RWPE1 (cell line): ENCODE measurements at places on chromosomes 7 and 10.

GRCh38 chr7:131638641-131639430 lies 82.4 kb upstream of the PODXL start:
- no peak for DNase-seq

DNA sequence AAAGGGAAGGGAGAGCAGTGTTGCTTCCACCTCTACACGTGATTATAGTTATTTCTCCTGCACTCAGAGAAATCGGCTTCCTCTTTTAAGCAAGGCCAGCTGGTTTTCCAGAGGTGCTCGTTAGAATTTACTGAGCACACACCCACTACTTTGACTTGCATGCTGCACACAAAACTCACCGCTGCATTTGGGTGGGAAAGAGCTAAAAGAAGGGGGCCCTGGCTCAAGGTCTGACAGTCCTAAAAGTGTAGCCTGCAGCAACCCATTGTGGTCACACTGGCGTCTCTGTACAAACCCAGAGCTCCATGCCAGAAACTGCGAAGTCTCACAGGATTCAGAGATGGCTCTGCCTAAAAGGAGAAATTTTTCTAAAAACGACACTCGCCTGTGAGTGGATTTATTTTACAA lies 133.7 kb downstream of the SLC25A13 start:
- no peak for DNase-seq

- no peak for DNase-seq
Measured at GRCh38 chr7:51290304-51290637, 26.3 kb downstream of the COBL start.

- peak; percentile 37 for DNase-seq
Measured at GRCh38 chr7:140478246-140479061, 851 bp downstream of the MKRN1 start.

- DNase-seq: no peak
Measured at GRCh38 chr7:27152816-27153442, 546 bp upstream of the HOXA3 start.

- no peak for DNase-seq
Measured at GRCh38 chr10:110413903-110414547, 83.7 kb upstream of the DUSP5 start.

DNA sequence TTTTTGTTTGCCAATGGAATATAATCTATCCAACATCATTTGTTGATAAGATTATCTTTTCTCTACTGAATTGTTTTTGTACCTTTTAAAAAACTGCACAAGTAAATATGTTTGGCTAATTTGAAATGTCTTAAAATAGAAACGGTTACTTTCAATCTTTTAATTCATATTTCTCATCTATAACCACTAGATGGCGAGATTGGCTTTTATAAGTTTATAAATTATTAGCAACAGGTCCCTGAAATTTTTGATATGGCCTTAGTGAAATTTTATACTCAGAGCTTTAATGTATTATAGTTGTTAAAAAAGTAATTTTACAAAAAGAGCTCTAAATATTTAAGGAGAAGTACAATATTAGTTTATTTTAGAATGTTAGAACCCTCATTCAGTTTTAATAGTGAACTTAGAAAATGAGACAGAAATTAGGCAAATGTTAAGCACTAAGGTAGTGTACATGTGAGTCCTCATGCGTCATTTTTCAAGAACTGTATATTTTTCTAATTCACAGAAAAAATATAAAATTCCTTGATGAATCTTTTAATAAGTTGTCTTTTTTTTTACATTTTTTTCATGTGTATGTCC lies 592.5 kb downstream of the ARL4A start:
- peak; percentile 8 for DNase-seq

DNA sequence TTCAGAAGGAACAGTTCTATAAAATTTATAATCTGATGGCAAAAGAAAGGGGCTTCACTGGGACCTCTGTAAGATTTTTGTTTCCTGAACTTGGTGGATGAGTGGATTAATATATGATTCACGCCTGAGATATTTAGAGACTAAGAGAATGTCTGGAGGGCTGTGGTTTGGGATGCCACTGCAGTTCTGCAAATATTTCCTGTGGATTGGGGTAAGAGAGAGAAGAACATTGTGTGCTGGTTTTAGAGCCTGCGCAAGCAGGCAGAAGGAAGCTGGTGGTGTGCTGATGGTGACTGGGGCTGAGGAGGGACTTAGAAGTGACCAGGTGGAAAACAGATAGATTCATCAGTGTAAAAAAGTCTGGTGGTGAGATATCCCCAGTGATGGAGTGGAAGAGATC lies 87.0 kb downstream of the SUGCT start:
- peak; percentile 41 for DNase-seq

- peak; percentile 81 for DNase-seq
Measured at GRCh38 chr7:106659963-106660861, 746 bp downstream of the CCDC71L start.

GRCh38 chr7:24368161-24368560 lies 84.2 kb downstream of the NPY start:
- no peak for DNase-seq

- DNase-seq: peak; percentile 53
Measured at GRCh38 chr7:21253740-21254687, 173.9 kb upstream of the SP4 start.

DNA sequence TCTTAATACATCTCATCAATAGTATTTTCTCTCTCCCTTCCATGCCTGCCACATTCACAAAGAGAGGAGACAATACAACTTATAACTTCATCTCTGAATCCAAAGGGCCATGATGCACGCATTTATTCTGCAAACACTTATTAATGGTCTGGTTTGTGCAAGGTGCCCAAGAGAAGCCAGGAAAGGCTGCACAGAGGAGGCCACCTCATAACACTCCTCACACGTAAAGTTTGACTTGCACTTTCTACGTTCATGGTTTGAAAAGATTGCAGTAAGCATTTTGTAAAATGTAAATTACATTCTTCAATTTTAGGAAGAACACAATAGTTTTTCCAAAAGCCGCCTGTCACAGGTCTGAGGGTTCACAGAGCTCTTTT lies 1.2 kb upstream of the PALS2 start:
- DNase-seq: no peak

GRCh38 chr10:35754519-35754918 lies 112.4 kb upstream of the FZD8 start:
- DNase-seq: no peak

GRCh38 chr7:117064688-117065087 lies 111.4 kb downstream of the ST7 start:
- DNase-seq: no peak

DNA sequence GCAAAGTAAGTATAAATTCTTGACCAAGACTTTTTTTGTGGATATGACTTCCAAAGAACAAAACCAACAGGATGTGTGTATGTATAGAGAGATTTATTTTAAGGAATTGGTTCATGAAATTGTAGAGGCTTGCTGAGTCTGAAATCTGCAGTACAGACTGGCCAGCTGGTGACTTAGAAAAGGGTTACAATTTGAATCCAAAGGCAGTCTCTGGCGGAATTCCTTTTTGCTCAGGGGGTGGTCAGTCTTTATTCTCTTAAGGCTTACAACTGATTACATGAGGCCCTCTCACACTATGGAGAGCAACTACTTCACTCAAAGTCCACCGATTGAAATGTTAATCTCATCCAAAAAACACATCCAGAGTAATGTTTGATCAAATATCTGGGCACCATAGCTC lies 100.1 kb upstream of the IMMP2L start:
- DNase-seq: no peak

- no peak for DNase-seq
Measured at GRCh38 chr10:12445701-12446334, 96.5 kb downstream of the CAMK1D start.

GRCh38 chr7:159031750-159032149 lies 112.9 kb downstream of the VIPR2 start:
- DNase-seq: no peak

GRCh38 chr7:28088901-28089714 lies 91.5 kb downstream of the JAZF1 start:
- no peak for DNase-seq

DNA sequence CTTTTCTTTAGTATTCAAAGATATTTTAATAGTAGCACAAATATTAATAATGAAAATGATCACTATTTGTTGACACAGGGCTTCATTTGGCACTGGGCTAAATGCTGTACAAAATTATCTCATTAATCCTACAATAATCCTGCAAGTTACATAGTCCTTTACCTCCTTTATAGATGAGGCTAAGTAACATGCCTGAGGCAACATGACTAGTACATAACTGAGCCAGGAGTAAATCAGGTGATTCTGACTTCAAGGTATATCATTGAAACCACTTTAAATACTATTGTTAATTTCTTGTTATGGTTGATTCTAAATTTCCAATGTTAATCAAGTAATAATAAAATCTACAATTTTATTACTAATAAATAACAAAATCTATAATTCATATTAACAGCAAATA lies 39.8 kb downstream of the SEM1 start:
- peak; percentile 19 for DNase-seq

DNA sequence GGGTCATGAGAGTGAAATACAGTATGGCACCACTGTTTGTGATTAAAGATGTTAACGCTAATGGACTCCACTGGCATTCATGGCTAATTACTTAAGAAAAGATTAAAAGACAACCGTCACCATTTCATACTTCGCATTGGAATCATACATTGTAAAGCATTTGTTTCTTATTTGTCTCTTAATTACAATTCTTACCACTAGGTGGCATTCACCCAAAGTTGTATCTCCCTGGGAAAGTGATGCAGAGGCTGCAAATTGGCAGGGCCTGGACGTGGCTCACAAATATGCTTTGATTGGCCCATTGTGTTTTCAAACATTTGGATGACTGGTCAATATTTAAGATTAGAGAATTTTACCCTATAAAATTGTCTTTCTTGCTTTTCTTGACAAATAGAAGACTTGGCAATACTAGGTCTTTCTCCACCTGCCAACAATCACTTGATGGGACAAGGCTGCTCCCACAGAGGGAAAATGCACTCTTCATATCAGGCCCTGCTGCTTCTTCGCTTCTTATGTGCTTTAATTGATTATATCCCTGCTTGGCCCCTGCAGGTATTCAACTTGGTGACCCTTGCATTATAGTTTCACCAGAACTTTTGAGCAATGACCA lies 72.1 kb upstream of the STARD3NL start:
- peak; percentile 46 for DNase-seq

DNA sequence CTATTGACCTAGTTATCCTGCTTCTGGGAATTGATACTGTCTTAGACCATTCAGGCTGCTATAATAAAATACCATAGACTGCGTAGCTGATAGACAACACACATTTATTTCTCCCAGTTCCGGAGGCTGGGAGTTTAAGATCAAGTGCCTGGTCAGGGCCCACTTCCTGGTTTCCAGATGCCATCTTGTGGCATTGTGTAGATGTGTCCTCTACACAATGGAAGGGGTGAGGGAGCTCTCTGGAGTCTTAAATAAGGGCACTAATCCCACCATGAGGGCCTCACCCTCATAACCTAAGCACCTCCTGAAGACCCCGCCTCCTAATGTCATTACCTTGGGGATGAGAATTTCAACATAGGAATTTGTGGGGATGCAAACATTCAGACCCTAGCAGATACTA lies 62.4 kb downstream of the SLC35B4 start:
- no peak for DNase-seq

DNA sequence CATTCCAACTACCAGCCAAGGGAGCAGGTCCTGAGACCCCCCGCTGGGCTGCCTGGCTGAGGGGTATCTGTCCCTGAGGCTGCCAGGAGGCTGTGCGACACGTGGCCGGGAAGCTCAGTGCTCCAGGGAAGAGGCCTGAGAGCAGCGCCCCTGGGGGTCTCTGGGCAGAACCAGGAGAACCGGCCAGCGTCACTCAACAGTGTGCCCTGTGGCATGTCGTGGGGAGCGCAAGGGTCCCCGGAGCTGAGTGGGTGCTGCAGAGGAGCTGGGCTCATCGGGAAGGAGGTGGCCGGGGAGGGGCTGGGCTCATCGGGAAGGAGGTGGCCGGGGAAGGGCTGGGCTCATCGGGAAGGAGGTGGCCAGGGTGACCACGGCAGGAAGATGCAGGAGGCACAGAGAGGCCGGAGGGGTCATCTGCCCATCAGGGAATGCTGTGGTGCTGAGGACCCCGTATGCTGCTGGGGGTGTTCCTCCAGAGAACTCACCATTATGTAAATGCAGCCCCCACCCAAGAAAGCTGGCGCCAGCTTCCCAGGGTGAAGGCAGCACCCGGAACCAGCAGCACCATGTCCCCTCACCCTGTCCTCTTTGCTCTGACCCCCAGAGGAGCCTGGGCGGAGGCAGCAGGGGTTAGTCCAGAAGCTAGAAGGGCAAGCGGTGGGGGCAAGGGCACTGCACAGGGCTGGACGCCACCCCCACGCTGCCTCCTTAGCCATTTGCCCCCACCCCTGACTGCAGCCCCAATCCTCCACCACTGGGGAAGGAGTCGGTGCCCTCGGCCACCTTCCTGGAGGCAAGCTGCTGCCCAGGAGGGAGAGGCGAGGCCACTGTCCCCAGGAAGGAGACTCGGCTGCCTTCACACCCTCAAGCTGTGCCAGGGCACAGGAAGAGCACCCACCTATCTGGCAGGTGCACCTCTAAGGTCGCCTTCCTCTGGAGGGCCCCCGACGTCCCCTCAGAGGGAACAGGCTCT lies 33.3 kb downstream of the CALML3 start:
- no peak for DNase-seq

DNA sequence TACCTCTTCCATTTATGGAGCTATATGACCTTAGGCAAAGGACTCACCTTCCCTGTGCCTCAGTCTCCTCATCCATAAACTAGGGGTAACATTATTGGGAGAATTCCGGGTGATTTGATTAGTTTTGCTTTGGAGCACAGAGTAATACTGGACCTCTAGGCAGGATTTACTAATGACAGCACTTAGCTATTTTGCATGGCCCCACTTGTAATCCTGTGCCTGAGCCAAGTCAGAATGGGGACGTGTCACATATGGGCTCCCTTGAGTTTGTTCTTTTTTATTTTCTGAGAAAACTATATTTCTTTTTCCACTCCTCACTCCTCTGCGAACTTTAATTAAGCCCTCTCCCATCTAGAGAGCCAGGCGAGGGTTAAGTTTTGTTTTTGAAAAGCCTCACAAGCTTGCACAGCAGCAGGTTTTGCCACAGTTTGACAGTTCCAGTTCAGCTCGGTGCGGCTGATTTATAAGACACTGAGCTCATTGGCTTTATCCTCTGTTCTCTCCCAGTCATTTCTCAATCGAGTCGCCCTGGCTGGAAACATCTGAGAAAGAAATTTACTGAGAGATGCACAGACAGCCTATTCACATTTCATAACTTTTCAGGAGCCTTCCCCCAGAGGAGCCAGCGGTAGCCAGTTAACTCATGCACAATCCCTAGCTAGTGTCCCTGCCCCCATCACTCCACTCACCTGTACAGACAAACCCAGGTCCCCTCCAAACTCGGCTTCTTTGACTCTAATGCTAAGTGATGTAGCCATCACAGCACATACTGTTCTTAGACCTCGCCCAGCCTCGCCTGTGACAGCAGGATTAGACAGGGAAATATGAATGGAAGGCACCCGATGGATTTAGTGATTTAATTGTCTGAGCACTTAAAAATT lies 441.9 kb upstream of the NPVF start:
- no peak for DNase-seq

- DNase-seq: no peak
Measured at GRCh38 chr10:43404704-43405084, 4.3 kb downstream of the HNRNPF start.

- no peak for DNase-seq
Measured at GRCh38 chr7:137940656-137941518, 61.0 kb downstream of the CREB3L2 start.

- DNase-seq: no peak
Measured at GRCh38 chr7:5094641-5095040, 49.0 kb downstream of the RBAK start.

- no peak for DNase-seq
Measured at GRCh38 chr10:26829810-26830515, 30.8 kb downstream of the ABI1 start.
